ENCODE measurements at places on chromosomes 13 and 19. TPM values are rescaled to one million over a fixed set of nuclear protein-coding genes. Genes with fewer than 3 reads are reported as not detected.

DNA sequence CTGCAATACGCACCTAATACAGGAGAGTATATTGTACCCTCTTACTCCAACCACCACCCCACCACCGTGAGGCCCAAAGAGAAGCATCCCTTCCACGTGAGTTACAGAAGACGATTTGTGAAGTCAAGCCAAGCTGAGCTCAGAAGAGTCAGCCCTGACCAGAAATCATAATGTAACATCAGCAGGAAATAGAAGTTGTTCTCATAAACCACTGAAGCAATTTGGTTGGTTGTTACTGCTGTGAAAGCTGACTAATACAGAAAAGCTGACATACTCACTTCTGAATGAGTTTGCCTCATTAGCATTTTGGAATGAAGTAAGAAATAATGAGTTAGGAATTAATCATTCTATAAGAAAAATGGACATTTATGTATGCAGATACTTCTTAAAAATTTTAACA is 749.4 kb upstream of the SLC10A2 start:
- no peaks in the 10 kb centered on the region for H3K4me1 ChIP-seq
- no peak overlapping the region for H3K27ac ChIP-seq
- no peak for DNase-seq
- H3K4me3 ChIP-seq = no peak overlapping the region
- no peaks in the 10 kb centered on the region for H3K36me3 ChIP-seq
- H3K27me3 ChIP-seq = no peaks in the 10 kb centered on the region

DNA sequence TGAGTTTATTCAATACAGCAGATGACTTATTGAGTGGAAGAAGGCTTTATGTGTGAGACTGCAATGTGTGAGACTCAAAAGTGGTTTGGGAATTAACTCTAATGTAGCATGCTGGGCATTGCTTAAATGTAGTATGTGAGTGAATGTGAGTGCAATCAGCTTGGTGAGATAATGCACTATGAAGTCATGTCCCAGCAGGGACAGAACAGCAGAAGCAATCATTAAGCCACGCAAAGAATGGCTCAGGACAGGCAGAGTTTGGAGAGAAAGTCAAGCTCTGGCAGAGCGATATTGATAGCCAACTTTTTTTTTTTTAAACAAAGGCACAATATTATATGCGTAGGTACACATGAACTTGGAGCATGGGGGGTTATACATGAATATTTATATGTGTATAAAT is 597.7 kb downstream of the GPC6 start:
- H3K4me1 ChIP-seq = no peaks in the 10 kb centered on the region
- no peaks in the 10 kb centered on the region for H3K27me3 ChIP-seq
- H3K27ac ChIP-seq = no peak overlapping the region
- no peaks in the 10 kb centered on the region for H3K36me3 ChIP-seq

DNA sequence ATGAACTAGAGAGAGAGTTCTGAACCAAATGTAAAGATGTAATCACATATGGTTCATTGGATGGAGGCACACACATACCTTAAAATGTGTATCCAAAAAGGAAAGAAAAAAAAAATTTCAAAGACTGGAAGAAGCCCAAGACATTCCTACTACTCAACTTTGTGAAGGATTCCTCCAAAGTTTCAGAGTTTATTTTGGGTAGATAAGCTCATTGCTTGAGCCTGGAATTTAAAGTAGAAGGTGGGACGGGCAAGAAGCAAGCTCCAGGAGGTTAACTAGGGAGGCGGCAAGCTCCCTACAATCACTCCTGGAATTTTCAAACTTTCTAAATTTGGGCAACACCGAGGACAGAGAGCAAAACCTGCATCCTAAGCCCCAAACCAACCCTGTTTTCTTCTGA is 1.9 kb downstream of the TSHZ3 start:
- no peaks in the 10 kb centered on the region for H3K27me3 ChIP-seq
- H3K4me3 ChIP-seq = no peak overlapping the region
- H3K36me3 ChIP-seq = no peaks in the 10 kb centered on the region
- H3K4me1 ChIP-seq = no peaks in the 10 kb centered on the region
- DNase-seq = no peak

ZSCAN4 gene
- total RNA-seq = not detected

SIGLECL1 gene
- total RNA-seq = not detected

ZNF575 gene
- total RNA-seq = 1.7 TPM

Data from aorta (tissue), 5 donors.